ENCODE measurements at places on chromosomes 1 and 21.

- DNase-seq, result no peak
Measured at GRCh38 chr1:93874025-93874651, 4.9 kb downstream of the DNTTIP2 start.

GRCh38 chr1:156689953-156690674, 12.9 kb upstream of the NES start:
- no peak for DNase-seq

- no peak for DNase-seq
Measured at GRCh38 chr1:96116731-96117130, 604.9 kb upstream of the PTBP2 start.

DNA sequence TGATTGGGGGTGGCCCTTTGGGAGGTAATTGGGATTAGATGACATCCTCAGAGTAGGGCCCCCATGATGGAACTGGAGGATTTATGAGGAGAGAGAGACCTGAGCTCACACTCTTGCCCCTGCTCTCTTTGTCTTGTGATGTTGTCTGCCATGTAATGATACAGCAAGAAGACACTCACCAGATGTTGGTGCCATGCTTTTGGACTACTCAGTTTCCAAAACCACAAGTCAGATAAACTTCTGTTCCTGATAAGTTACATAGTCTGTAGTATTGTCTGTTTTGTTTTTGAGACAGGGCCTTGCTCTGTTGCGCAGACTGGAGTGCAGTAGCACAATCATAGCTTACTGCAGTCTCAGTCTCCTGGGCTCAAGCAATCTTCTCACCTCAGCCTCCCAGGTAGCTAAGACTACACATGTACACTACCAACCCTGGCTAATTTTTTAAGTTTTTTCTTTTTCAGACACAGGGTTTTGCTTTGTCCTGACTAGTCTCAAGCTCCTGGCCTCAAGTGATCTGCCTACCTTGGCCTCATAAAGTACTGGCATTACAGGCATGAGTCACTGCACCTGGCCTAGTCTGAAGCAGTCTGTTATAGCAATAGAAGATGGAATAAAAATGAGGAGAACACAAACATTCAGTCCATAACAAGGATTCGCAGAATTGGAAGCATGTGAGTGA, 115.0 kb upstream of the GALNT2 start:
- DNase-seq, result no peak

GRCh38 chr1:214469290-214469689, 82.1 kb downstream of the PTPN14 start:
- no peak for DNase-seq

GRCh38 chr21:29349702-29350101, 51.0 kb downstream of the BACH1 start:
- DNase-seq, result no peak

GRCh38 chr1:39410915-39411436, 80.5 kb upstream of the BMP8A start:
- peak; percentile 35 for DNase-seq

DNA sequence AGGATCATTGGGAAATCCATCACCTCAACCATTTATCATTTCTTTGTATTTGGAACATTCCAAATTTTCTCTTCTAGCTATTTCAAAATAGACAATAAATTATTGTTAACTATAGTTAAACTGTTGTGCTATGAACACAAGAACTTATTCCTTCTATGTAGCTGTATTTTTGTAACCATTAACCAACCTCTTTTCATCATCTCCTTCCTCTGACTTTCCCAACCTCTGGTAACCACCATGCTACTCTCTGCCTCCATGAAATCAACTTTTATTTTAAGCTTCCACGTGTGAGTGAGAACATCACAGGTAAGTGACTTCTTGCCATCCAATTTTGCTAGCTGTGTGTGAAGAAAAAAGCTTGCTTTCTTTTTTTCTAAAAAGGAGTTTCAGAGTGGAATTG, 418 bp downstream of the IFI44L start:
- no peak for DNase-seq

DNA sequence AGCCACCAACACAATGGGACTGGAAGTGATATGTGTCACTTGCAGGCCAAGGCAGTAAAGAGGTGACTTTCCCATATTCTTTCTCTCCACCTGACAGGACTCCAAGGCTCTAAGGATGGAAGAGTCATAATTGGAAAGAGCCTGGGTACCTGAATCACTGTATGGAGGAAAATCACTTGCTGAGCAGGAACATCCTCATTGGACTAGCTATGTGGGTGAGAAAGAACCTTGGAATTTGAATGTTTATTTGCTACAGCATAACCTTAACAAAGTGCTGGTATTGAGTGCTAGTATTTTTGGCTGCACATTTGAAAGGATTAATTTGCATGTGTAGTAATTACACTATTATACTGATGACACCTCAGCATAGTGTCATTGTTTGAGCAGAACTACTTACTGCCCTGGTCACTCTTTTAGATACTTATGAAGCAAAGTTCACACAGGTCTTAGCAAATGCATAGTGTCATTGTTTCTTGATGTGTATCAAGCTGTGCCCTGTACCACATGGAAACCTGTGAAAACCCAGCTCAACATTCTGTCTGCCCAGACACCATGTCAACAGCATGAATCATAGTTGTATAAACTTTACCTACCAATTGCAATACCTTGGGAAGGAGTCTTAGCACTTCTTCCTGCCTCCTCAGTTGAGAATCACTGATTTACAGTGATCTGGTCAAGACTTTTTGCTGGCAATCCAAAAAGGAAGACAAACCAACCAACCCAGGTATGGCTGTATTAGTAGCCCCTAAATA, 5.1 kb upstream of the S100A10 start:
- no peak for DNase-seq

DNA sequence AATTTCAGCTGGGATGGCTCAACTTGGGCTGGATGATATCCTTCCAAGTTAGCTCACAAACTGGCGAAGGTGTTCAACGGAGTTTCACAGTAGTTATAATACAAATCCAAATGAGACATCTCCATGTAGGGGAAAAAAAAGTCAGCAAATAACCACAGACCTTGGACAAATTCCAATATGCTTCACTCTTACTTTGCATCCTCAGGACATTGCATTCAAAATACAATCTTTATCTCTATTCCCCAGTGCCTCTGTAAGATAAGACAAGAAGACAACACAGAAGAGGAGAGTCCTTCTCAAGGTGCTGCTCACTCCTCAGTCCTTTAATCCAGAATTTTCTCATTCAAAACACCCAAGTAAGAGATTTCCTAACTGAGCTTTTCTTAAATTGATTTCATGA, 1797.7 kb downstream of the MRPL39 start:
- no peak for DNase-seq

- no peak for DNase-seq
Measured at GRCh38 chr1:32755098-32755809, 52.7 kb upstream of the SYNC start.

GRCh38 chr1:27561124-27561899, 42.6 kb downstream of the AHDC1 start:
- DNase-seq, result no peak

GRCh38 chr1:205589046-205589445, 42.8 kb downstream of the ELK4 start:
- DNase-seq, result no peak

DNA sequence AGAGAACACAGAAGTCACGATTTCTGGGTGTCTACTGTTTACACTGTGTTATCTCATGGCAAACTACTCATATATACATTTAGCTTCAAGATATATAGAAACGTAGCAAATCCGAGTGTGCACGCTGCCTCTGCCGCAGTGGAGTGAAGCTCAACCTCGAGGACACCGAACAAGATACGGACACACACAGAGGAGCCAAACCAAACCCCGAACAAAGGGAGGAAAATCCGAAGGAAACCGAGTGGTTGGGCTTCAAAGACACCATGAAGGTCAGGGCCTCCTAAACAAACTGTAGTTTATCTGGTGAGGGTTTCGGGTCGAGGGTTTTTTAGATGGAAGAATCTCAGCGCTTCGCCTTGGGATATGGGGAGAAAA, 34.5 kb downstream of the SLC45A1 start:
- no peak for DNase-seq

GRCh38 chr1:162641114-162641513, 8.8 kb downstream of the DDR2 start:
- no peak for DNase-seq

GRCh38 chr21:34075091-34075425, 1.7 kb downstream of the MRPS6 start:
- no peak for DNase-seq

GRCh38 chr21:39384674-39385298, 35.9 kb upstream of the HMGN1 start:
- DNase-seq, result no peak

DNA sequence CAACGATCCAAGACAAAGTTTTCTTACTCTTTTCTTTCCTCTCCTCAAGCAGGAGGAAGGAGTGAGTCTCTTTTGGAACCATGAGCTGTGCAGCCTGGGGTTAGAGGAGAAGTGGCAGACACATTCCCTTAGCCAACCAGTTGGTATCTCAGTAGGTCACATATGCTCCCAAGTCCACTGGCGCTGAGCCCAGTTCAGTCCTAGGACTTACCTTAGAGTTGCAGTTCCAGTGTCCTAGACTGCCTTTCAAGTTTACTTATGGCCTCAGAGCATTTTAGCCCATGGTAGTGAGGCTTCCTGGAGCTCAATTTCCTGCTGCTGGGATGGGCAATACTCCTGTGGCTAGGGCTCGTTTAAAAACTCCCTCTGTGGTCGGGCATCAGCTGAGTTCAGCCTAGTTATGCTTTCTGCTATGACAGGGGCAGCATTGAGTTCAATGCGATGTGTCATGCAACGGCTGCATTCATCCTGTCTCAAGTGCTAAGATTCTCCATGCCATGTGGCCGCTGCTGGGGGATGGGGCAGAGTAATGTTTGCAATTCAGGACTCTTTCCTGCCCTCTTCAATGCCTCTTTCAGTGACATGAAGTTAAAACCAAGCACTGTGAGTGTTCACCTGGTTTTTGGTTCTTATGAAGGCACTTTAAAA, 103.8 kb downstream of the LRRC7 start:
- DNase-seq, result no peak

DNA sequence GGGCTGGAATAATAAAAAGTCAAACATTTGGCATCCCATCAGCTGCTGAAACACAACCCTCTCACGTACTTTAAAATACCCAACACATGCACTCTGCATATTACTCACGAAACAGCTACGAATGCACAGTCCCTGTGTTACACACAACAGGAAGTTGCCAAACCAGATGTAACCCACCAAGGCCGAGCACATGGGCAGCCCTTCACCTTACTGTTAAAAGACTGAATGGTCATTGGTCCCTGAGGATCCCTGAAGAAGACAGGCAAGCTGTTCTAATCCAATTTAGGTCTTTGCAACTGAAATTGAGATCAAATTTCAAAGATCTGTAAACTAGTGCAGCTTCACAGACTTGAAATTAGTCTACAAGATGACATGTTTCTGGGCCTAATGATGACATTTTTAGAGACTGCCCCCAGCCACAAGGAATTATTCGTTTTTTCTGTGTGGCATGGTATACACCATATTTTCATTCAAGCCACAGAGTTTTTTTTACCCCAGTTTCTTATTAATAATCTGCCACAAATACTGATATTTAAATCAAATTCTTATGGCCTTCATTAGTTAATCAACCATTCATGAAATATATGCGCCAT, 25.6 kb upstream of the IER5 start:
- no peak for DNase-seq

- DNase-seq, result no peak
Measured at GRCh38 chr1:184021728-184022127, 15.8 kb downstream of the COLGALT2 start.

DNA sequence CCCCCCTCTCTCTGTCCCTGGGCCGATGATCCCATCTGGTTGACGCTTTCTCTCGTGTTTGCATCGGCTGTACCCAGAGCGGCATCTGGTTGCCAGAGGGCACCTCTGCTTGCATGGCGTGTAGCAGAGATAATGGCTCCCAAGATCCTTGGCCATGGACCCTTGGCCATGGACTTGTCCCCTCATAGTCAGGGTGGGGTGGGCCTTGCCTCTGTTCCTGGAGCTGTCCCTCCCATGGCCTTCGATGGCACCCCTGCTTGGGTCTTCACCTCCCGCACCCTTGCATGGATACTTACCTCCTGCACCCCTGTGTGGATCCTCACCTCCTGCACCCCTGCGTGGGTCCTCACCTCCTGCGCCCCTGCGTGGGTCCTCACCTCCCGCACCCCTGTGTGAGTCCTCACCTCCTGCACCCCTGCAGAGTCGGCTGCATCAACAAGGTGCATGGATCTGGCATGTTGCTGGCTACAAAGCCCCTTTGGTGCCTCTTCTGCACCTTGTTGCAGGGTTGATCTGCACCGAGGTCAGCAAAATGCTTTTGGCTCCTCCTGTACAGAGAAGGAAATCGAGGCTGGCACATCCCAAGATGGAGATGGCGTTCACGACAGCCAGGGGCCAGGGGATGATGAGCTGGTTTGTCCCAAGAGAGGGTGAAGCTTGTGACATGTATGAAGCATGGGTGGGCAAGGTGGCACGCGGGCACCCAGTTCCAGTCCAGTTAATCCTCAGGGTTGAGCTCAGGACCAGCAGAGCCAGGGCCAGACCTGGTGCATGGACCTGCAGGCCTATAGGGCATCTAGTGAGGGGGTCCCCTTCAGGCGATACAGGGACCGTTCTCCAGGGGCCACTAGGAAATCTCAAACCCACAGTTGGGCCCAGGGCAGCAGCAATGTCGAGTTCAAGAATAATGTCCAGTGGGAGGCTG, 46.1 kb upstream of the C1orf174 start:
- no peak for DNase-seq

GRCh38 chr1:211938561-211938997, 96.8 kb downstream of the INTS7 start:
- DNase-seq, result no peak

GRCh38 chr1:162538815-162539431, 22.6 kb upstream of the UAP1 start:
- DNase-seq, result no peak

- no peak for DNase-seq
Measured at GRCh38 chr1:173870252-173871075, 2.3 kb downstream of the ZBTB37 start.

- DNase-seq, result no peak
Measured at GRCh38 chr1:150053926-150054325, 13.7 kb upstream of the VPS45 start.

DNA sequence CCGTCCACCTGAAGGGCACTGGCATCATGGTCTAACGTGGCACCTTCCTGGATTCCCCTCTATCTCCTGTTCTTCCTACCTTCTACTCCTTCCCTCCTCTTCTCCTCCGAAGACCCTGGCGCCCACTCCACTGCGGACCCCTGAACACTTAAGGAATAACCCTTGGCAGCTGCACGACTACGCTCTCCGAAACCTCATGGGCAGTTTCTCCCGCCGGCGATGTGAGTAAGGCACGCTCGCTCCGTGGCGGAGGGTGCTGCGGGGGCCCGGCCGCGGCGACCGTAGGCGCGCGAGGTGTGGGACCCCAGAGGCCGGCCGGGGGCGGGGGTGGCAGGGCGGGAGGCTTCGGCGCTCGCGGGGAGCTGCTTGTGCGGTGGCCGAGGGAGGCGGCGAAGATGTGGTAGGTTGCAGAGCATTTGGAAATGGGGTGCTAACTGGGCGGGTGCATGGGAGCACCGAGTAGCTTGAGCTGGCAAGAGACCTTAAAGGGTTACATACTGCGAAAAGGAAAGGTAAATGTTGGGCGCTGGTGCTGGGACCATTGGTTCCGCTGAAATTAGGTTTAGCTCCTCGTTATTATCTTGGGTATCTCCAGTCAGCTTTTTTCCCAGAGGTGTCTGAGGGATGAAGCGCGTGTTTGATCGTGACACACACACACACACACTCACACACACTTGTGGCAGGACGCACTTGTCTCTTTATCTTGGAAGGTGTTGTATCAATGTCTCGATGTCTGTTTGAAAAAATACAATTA, 876 bp downstream of the LRRC7 start:
- DNase-seq, result no peak

Data from activated T-helper 9 cell treated with anti-CD3 and anti-CD28 coated beads, Interleukin-2, amount 50 U/mL, for 16 hours (primary cell).